ENCODE measurements at places on chromosomes 7 and 10. TPM values are rescaled to one million over a fixed set of nuclear protein-coding genes. Genes with fewer than 3 reads are reported as not detected.

DNA sequence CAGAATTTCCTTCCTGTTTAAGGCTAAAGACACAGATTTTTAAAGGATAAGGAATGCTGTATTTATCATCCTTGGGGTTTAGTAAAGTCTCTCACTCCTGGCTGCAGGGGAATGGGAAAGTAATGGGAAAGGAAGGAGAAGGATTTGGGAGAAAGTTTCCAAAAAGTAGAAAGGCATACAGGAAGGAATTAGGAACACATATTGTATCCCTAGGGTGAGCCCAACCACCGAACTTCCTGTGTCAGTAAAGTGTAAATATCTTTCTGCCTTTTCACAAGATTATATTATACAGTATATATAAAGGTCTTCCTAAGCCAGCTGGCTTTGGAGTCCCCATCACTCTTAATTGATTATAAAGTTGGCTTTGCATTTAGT lies 12.0 kb upstream of the UBE2D1 start:
- no peak overlapping the region for H3K27ac ChIP-seq
- no peak overlapping the region for H3K4me3 ChIP-seq
- DNase-seq: no peak
- H3K36me3 ChIP-seq: no peaks in the 10 kb centered on the region

GRCh38 chr10:49620841-49621378 lies 7.1 kb downstream of the CHAT start:
- H3K36me3 ChIP-seq: no peaks in the 10 kb centered on the region
- H3K27me3 ChIP-seq: peaks cover 12% of the 10 kb centered on the region
- H3K4me1 ChIP-seq: peaks cover 12% of the 10 kb centered on the region

The FAM171A1 gene
- total RNA-seq: 113 TPM

DNA sequence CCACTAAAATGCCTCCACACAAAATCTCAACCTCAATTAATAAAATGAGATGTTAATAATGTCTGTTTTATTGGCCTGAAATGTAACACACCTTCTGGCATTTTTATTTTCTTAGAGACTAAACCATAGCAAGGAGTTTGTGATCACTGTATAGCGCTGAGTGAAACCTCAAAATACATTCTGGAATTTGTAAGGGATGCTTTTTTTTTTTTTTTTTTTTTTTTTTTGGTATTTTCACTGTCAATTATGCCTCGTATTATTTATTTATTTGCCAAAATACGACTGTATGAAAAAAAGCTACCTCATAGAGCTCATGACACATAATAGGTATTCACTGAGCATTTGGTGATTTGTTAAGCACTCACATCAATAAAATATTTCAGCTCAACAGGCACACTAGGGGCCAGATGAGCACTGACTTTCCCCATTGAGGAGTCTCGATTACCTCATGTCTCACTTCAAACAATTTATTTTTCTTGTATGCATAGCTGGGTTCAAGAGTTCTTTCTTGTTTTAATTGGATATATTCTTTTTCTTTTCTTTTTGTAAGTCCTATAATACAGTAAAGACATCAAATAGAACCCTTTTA lies 36.5 kb downstream of the SEMA3C start:
- DNase-seq: no peak
- no peak overlapping the region for H3K27ac ChIP-seq
- no peaks in the 10 kb centered on the region for H3K4me1 ChIP-seq
- H3K27me3 ChIP-seq: no peaks in the 10 kb centered on the region
- no peaks in the 10 kb centered on the region for H3K36me3 ChIP-seq
- no peak overlapping the region for H3K4me3 ChIP-seq

The GRM3 gene
- total RNA-seq: not detected

DNA sequence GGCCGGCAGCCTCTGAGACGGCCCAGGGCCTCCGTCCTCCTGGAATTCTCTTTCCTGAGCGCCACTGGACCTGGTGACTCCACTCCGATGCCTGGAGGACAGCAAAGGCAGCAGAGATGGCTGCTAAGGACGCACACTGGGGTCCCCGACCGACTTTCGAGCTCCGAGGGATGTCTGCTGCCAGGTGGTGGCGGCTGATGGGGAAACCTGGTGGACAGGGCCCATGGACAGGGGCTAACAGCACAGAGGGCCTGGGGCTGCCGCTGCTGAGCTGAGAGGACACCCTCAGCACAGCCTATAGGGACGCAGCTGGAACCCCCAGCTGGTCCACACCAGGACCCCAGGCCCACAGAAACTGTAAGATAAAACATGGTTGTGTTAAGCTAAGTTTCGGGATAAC lies 366.3 kb downstream of the DNAJB6 start:
- no peaks in the 10 kb centered on the region for H3K4me1 ChIP-seq
- no peak overlapping the region for H3K27ac ChIP-seq
- H3K36me3 ChIP-seq: peaks cover 6% of the 10 kb centered on the region
- H3K27me3 ChIP-seq: peaks cover 3% of the 10 kb centered on the region
- no peak for DNase-seq

GRCh38 chr7:50818324-50818723 lies 35.6 kb upstream of the GRB10 start:
- no peak overlapping the region for H3K27ac ChIP-seq
- H3K27me3 ChIP-seq: no peaks in the 10 kb centered on the region
- H3K4me1 ChIP-seq: peaks cover 5% of the 10 kb centered on the region
- no peaks in the 10 kb centered on the region for H3K36me3 ChIP-seq
- H3K4me3 ChIP-seq: no peak overlapping the region

DNA sequence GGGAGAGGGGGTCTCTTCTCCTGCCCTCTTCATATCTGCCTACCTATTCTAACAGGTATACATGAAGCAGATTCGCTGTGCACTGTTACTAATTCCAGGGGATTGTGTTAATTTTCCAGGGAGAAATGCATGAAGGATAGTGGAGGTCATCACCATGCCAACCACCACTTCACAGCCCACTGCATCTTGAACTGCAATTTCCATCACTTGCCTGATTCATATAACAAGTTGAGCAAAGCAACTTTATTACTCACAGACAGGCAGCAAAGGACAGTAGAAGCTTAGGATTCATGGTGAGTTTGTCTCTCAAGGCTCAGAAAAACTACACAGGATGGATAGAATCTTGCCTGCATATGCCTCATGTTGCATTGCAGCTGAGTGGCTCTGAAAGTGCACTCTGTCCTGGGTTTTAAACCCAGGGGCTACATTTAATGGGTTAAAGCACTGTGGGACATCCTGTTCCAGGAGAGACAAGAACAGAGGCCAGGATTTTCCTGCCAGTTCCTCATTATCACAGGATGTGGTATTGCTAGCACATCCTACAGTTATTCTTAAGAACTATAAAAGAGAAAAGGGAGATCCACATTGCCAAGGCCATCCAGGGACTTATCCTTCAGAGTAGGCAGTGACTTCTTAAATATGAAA lies 136.9 kb upstream of the PRSS1 start:
- DNase-seq: no peak
- H3K27ac ChIP-seq: peak overlapping the region; percentile 66
- no peaks in the 10 kb centered on the region for H3K36me3 ChIP-seq
- peaks cover 2% of the 10 kb centered on the region for H3K27me3 ChIP-seq
- H3K4me1 ChIP-seq: peaks cover 50% of the 10 kb centered on the region
- H3K4me3 ChIP-seq: no peak overlapping the region

- H3K27me3 ChIP-seq: peaks cover 13% of the 10 kb centered on the region
- H3K27ac ChIP-seq: no peak overlapping the region
- H3K36me3 ChIP-seq: no peaks in the 10 kb centered on the region
- no peak for DNase-seq
- no peak overlapping the region for H3K4me3 ChIP-seq
Observed at GRCh38 chr10:122115874-122116273, 126.9 kb downstream of the TACC2 start.

DNA sequence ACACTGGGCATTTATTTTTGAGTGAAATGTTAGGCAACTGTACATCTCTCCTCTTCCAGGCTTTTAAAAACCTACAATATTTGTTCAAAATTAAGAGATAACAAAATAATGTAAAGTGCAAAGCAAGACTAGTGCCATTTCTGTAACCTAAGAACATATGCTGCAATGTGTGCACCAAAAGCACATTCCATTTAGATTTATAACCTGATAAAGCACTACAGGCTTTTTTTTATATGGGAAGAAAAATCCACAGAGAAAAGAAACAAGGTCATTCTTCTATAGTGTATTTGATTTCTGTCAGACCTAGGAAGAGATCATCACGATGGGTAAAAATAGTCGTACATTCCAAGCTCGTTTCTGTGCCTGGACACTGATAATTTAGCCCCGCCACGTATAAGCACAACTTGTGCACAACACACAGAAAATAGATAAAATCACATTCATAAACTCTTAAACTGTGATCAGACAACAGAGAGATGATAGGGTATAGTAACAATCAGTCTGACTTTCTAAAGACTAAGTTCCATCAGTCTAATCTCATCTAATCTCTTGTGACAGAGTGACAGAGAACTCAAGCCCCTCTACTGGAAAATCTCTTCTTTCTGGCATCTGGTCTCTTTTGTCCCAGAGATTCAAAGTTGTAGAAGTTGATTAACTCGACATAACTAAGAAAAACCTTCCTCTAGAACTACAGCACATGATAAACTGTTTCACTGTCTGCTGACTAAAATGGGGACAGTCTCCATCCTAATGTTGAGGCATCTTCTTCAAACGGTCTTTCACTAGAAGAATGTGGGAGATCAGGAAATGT lies 6.7 kb downstream of the LAMB1 start:
- no peak for DNase-seq
- H3K4me3 ChIP-seq: peak overlapping the region; percentile 53

DNA sequence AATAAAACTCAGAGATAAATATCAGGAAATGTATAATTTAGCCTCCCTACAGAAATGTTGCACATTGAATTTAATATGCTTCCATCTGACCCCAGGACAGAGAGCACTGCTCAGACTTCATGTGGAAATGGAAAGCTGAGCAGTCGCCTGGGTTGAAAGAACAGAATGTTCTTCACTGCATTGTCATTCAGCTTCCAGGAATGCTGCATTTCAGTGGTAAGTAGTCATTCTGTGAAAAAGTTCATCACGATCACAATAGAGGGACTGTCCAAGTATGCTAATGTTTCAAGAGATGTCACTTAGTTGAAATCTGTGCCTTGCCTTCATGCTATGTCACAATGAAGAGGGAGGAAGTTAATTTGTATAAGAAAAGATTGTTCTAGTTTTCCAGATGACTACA lies 147.3 kb downstream of the NRCAM start:
- H3K4me1 ChIP-seq: no peaks in the 10 kb centered on the region
- H3K36me3 ChIP-seq: no peaks in the 10 kb centered on the region
- DNase-seq: no peak
- no peak overlapping the region for H3K4me3 ChIP-seq
- no peaks in the 10 kb centered on the region for H3K27me3 ChIP-seq

DNA sequence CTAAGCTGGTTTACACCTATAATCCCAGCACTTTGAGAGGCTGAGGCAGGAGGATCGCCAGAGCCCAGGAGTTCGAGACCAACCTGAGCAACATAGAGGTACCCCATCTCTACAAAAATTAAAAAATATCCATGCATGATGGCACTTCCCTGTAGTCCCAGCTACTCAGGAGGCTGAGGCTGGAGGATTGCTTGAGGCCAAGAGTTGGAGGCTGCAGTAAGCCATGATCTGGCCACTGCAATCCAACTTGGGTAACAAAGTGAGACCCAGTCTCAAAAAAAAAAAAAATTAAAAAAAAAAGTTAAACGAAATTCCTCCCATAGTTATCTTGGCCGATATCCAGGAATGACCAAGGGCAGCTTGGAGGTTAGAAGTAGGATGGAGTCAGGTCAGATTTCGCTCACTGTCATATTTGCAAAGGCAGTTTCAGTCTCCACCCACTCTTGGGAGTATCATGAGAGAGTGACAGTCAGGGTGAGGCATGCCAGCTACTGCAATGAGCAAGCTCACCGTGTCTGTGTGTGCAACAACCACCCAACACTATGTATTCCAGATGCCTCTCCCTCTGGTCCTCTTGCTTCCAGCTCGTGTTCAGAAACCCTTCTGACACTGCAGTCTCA lies 6.0 kb upstream of the ZDHHC4 start:
- H3K36me3 ChIP-seq: no peaks in the 10 kb centered on the region
- H3K4me3 ChIP-seq: no peak overlapping the region
- DNase-seq: no peak
- H3K4me1 ChIP-seq: no peaks in the 10 kb centered on the region

DNA sequence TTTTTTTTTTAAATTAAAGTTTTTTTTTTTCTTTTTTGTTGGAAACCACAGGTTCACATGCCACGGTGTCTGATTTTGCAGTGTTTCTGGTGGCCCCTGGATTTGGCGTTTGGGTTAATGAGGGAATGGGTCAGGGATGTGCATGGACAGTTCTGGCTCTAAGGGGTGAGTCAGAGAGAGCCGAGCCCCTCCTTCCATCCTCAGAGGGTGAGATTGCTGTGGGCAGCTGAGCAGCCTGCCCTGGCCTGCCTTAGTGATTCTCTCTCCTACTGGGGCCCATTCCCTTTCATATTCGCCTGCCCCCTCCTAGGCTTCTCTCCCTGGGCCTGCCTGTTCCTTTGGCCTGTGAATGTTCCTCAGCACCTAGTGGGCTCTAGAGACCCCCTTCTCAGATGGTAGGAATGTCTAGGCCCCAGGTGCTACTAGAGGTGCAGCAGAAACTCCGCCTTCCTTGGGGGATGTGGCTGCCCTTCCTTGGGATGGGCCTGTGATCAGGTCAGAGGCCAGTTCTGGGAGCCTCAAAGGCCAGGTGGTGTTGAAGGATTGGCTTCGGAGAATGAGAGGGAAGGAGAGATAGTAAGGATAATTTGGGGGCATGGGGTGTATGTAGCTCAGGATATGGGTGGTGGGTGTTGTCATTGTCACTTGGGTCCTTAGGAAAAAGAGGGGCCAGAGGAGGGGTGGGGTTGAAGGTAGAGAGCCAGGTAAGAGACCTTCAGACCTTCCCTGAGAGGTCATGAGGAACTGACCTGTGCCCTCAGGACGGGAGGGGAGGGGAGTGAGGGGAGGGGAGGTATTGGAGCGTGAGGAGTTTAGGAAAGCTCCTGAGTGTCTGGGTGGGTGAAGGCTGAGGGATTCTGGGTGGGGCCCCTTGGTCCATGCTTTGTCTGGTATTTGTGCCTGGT lies 19.8 kb downstream of the TSPAN14 start:
- DNase-seq: no peak
- H3K27ac ChIP-seq: no peak overlapping the region
- no peak overlapping the region for H3K4me3 ChIP-seq
- peaks cover 2% of the 10 kb centered on the region for H3K27me3 ChIP-seq
- H3K4me1 ChIP-seq: peaks cover 34% of the 10 kb centered on the region

The JCAD gene
- total RNA-seq: 234 TPM

GRCh38 chr7:55325371-55325792 lies 39.8 kb upstream of the LANCL2 start:
- H3K4me1 ChIP-seq: no peaks in the 10 kb centered on the region
- no peak for DNase-seq
- no peak overlapping the region for H3K4me3 ChIP-seq
- H3K27ac ChIP-seq: no peak overlapping the region
- H3K27me3 ChIP-seq: no peaks in the 10 kb centered on the region

DNA sequence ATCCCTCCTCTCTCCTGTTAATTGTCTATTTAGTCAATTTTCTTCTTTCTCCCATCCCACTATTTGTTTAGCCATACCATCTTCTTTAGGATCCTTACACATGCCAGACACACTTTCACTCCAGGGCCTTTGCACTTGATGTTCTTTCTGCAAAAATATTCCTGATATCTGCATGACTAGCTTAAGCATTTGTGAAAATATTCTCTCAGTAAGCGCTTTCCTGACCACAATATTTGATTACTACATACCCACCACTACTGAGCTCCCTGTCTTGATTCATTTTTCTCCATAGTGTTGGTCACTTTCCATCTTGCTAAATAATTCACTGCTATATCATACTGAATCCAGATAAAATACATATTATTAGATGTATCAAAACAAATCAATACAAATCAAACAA lies 75.1 kb downstream of the SEMA3D start:
- H3K4me1 ChIP-seq: no peaks in the 10 kb centered on the region
- no peaks in the 10 kb centered on the region for H3K27me3 ChIP-seq

Measured in endothelial cell (in vitro differentiated cells).